ENCODE measurements at places on chromosomes 3 and 15.

- no peak for DNase-seq
Observed at GRCh38 chr3:162626172-162626571, 1129.6 kb downstream of the OTOL1 start.

DNA sequence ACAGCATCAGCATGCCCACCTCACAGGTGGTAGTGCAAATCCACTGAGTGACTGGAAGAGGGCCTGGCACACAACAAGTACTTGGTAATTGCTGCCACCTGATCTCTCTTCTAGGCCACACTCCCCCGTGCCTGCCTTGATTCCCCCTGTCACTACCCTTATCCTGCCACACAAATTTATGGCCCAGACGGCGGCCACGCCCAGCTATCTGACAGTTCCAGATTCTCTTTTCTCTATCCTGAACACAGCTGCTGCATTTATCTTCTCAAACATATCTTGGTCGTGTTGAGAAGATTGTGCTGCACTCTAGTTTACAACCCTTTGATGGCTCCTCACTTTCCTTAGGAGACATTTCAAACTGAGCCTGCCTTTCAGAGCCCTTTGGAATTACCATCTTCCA lies 585.2 kb downstream of the NTRK3 start:
- DNase-seq = no peak

- DNase-seq = no peak
Observed at GRCh38 chr3:140532793-140533330, 145.0 kb upstream of the TRIM42 start.

DNA sequence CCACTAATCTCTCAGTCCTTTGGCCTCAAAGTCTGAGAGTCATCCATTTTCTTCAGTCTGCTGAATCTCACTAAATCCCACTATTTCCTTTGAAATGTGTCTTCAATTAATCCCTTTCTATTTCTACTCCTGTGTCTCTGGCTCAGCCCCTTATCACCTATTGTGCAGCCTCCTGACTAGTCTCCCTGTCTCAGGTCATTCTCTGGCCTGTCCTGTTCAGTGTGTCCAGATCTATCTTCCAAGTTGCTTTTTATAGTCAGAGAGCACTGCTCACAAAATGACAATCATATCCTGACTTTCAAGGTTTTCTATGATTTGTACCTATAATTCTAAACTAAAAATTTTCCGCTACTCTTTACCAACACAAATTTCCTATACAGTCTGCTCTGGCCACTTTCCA lies 7.6 kb downstream of the ROPN1 start:
- DNase-seq = no peak

DNA sequence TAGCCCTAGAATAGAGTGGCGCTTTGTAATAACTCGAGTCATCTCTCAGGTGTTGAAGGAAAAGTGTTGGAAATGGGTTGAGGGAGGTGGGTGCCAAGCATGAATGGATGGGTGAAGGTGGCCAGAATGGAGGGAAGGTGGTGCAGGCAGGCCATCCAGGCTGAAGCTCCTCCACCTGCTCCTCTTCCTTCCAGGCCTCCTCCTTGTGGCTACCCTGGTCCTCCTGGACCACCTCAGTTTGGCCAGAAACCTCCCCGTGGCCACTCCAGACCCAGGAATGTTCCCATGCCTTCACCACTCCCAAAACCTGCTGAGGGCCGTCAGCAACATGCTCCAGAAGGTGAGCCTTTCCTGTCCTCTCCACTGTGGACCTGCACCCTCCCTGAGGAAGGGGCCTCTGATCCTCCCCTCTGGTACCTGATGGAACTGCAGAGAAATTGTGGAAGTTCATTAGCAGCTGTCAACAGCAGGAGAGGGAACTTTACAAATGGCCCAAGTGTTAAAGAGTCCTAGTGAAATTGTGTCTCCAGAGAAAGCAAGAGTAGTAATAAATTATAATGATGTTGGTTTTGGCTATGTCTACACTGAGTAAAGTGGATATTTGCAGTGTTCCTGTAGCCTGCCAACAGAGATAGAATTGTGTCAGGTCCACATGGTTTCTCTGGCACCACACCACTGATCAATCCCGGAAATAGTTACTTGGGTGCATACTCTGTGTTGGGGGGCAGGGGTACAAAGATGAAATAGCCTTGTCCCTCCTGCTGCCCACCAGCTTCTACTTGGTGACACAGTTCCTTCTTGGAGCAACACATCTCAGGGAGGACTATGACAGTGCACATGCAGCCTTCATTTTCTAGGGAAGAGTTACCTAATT lies 1.6 kb downstream of the IL12A start:
- DNase-seq = no peak

- DNase-seq = no peak
Observed at GRCh38 chr3:167973046-167973445, 122.7 kb downstream of the GOLIM4 start.
